ENCODE measurements at places on chromosomes 1 and 21.
A peak's percentile ranks its signal among the peaks of the same experiment; 100 is the strongest.

DNA sequence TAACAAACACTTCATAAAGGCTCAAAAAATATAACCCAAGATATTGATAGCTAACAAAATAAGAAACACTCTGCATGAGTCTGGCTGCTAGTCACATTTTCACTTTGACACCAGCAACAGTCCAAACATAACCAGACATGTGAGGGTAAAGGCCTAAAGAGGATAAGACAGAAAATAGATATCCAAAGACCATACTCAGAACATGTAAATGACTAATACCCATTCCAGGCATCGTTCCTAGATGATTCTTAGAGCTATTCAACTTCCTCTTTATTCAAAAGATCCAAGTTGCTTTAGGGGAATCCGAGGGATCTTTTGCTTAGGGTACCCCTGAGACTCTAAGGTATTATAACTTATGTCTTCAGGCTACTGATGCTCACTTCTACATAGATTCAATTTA lies 5.1 kb downstream of the COL24A1 start:
- DNase-seq: no peak

DNA sequence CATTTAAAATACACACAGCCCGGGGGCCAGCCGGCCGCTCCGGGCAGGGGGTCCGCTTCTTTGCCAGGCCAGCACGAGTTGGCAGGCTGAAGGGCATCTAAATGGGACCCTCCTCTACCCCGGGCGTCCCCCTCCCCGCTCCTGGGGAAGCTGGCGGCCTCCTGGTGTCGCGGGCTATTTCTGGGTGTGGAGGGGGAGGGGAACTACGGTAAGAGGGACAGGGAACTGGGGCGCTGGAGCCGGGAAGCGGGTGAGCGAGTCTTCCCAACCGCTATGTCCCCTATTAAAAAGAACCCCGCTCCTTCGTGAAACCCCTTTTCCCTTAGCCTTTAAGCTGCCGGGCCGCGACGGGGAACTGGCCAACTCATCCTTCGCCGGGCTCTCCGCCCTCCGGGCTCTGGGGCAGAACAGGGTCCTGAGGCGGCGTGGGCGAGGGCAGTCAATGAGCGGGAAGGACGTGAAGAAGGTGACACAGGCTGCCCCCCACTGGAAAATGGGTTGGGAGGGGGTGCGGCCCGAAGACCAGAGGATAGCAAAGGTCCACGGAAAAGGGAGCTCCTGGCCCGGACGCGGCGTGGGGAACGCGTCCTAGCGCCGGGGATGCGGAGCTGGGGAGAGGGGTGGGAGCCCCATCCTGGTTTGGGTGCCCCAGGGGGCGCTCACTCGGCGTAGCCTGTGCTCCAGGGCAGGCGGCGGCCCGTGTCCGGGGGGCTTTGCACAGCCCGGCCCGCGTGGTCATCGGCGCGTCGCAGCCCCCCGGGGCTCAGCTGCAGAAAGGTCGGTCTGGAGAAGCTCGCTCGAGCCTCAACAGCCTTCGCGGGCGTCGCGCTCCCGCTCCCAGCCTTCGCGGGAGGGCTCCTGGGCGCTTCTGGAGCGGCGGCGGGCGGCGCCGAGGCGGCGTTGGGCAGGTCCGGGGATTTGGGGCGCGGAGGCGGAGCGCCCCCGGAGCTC lies 544 bp downstream of the PPM1J start:
- no peak for DNase-seq

GRCh38 chr21:45324489-45325205 lies 37.0 kb upstream of the POFUT2 start:
- no peak for DNase-seq

DNA sequence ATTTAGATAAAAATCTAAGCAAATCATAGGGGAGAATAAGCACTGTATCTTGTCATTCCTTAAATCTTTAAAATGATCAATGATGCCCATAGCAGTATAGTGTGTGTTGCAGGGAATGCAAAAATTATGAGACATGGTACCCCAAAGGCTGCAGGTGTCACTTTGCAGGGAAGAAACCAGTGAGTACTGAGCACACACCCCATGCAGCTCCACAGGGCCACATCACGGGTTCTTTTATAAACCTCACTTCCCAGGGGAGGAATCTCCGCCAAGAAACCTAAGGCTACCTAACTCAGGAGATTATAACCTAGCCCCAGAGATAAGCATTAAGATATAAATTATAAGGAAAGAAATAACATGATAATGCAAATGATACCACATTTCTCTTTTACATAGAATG lies 115.6 kb downstream of the APP start:
- no peak for DNase-seq

GRCh38 chr1:42422737-42423136 lies 33.1 kb downstream of the ZMYND12 start:
- no peak for DNase-seq

DNA sequence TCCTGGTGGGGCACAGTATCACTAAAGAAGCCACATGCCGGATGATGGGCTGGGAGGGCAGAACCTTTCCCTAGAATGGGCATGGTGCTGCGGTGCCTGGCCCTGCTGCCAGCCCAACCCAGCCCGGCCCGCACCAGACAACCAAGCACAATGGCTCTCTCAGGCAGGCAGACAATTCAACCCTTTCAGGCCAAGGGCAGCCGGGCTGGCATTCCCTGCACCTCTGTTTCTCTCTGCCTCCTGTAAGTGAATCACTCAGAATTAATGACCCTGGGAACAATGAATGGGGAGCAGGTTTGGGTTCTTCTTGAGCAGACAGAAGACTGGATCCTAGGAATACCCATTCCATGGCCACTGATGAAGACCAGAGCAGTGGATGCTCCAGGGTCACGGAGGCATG lies 41.0 kb upstream of the IFFO2 start:
- no peak for DNase-seq

GRCh38 chr1:41936107-41936506 lies 17.4 kb upstream of the HIVEP3 start:
- DNase-seq: no peak

GRCh38 chr1:204592246-204592948 lies 76.2 kb downstream of the MDM4 start:
- DNase-seq: no peak

- no peak for DNase-seq
Observed at GRCh38 chr21:25461725-25462124, 145.6 kb downstream of the MRPL39 start.

DNA sequence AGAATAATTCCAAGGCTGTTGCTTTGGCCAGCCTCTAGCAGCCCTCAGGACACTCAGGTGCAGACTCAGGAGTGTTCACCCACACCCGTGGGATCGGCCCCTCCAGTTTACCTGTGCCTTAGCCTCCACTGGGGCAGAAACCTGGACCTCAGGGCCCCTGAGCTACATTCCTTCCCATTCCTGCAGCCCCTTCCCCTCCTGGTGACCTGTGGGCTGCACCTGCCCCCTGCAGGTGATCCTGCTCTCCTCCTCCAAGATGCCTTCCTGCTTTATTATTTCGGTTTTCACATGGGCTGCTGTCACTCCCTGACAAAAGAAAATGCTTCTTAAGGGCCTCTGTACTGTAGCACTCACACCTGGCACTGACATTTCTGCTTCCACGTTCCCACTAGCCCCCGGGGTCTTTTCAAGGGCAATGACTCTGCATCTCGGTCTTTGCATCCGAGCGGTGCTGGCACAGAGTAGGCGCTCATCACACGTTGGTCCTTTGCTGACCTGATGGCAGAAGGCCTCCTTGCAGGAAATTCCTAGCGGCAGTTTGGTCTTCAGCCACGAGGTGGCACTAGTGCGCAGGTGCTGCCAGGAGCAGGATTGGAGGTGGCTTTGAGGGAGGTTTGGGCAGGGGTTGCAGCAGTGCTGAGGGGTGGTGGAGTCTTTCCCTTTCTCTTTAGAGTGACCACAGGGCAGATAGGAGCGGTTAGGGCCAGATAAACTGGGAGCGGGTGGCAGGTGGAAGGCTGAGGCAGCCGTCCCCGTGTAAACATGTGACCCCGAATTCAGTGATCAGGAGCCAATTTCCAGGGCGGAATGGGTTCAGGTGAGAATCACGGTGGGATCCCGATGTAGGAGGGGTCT lies 25.3 kb upstream of the ETV3 start:
- peak; percentile 65 for DNase-seq

DNA sequence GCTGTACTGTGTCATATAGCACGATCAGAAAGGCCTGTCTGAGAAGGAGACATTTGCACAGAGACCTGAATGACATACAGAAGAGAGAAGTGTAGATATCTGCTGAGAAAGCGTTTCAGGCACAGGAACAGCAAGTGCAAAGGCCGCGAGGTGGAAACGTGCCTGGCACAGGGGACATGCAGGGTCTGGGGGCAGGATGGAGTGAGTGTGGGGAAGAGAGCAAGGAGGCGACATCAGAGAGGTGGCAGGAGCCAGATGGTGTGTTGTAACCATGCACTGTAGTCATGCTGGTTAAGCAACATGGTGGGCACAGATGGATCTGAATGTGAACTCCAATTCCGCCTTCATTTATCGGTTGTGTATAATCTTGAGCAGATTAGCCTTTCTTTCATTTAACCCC lies 13.0 kb downstream of the KRTCAP2 start:
- DNase-seq: no peak

- no peak for DNase-seq
Observed at GRCh38 chr1:175635092-175635491, 108.3 kb downstream of the TNR start.

DNA sequence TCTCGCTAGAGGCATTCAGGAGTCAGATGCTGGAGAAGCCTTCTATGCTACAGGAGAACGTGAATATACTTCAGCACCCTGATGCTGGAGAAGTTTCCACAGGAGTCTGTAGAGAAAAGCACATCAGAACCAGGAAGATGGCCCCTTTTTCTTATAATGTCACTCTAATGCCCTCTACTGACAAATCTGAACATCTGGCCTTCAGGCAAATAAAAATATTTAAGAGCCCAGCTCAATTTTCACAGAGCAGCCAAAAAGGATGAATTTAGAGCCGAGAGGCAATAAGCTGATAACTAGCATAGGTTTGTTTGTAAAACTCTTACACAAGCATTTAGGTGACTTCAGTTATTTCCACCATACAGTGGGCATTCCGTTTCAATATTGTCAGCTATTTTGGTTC lies 3.8 kb upstream of the RRP15 start:
- DNase-seq: no peak

- no peak for DNase-seq
Observed at GRCh38 chr1:65206836-65207235, 58.8 kb downstream of the AK4 start.

DNA sequence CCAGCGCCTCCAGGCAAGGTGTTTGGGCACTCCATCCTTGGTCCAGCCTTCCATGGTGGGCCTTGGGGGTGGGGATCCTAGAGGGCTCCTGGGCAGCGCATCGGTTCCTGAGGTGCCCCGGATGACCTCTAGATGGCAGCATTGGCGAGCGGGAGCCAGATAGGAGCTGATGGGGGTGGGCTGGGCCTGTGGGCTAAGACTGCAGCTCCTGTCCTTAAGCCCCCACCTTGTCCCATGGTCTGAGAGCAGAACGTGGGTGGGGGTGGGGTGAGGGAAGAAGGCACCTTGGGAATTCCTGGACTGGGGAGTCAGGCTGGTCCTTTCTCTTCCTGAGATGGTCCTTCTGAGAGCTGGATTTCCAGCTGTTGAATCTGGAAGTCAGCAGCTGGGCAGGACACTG lies 93.4 kb upstream of the CSF3R start:
- DNase-seq: peak; percentile 46

- DNase-seq: no peak
Observed at GRCh38 chr1:29121936-29122681, 1.6 kb downstream of the TMEM200B start.

GRCh38 chr1:238681021-238681420 lies 705.3 kb upstream of the CHRM3 start:
- no peak for DNase-seq

DNA sequence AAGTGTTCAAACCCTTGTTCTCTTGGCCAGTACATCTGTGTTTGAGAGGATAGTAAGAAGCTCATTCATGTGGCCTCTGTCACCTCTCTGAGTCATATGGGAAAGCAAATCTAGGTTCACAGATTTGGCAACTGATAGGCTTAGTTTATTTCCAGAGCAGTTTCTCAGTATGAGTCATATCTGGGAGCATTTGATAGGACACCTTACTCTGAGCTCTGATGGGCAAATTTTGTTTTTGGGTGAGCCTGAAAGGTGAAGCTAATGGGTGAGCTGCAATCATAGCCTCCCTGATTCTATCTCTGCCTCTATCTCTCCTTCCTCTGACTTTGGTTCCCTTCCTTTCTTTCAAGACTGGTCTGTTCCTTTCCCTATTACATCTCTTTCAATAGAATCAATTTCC lies 134.4 kb downstream of the S1PR1 start:
- DNase-seq: no peak

GRCh38 chr21:38831526-38832467 lies 26.1 kb downstream of the ETS2 start:
- no peak for DNase-seq

- DNase-seq: no peak
Observed at GRCh38 chr1:79808816-79809475, 802.4 kb upstream of the ADGRL4 start.

- DNase-seq: no peak
Observed at GRCh38 chr1:17170571-17170970, 34.4 kb upstream of the PADI1 start.

DNA sequence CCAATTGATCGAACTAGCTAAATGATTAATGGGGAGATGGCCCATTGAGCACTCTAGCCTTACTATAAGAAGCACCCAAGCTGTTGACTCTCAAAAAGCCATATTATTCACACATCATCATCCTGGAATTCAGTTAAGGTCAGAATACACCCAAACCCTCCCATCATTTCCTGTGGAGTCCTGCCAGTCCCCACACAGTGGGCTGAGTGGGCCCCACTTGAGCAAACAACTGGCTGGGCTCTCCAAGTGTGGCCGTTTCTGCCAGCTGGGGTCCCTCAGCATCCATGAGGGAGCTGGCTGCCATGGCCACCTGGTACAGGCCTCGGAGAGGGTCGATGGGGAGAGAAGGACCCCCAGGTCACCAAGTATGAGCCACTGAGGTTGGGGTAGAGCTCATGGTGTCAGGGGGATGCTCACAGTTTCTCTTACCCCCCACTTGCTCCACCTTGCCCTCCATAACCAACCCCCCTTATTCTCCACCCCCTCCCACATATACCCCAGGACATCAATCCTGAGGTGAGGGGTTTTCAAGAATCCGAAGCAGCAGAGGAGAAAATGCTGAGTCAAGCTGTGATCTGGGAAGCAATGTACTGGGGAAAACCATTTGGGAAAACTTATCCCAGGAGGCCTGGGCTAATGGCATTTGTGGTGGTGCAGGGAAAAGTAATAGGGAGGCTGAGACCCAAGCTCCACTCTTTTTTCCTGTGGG lies 60.3 kb downstream of the UBE2T start:
- no peak for DNase-seq

- no peak for DNase-seq
Observed at GRCh38 chr1:218996362-218996761, 177.3 kb upstream of the LYPLAL1 start.

GRCh38 chr1:83761167-83762038 lies 237.5 kb downstream of the TTLL7 start:
- DNase-seq: no peak

GRCh38 chr1:221469476-221469875 lies 272.4 kb downstream of the DUSP10 start:
- DNase-seq: no peak

- DNase-seq: no peak
Observed at GRCh38 chr1:4710592-4711415, 56.4 kb downstream of the AJAP1 start.

Data from activated CD4-positive, alpha-beta T cell treated with anti-CD3 and anti-CD28 coated beads for 24 hours (primary cell).